ENCODE measurements at places on chromosomes 13 and 19.

DNA sequence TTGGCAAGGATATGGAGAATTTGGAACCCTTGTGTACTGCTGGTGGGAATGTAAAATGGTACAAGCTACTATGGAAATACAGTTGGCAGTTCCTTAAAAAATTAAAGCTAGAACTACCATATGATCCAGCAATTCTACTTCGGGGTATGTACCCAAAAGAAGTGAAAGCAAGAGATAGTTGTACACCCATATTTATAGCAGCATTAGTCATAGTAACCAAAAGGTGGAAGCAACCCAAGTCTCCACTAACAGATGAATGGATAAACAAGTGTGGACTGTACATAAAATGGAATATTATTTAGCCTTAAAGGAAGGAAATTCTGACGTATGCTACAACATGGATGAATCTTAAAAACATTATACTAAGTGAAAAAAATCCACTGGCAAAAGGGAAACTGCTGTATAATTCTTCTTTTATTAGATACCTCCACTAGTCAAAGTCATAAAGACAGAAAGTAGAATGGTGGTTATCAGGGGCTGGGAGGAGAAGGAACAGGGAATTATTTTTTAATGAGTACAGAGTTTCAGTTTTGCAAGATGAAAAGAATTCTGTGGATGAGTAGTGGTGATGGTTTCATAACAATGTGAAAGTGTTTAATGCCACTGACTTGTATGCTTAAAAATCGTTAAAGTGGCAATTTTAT is 141.6 kb downstream of the RXFP2 start:
- no peak for DNase-seq
- peaks cover 3% of the 10 kb centered on the region for H3K27me3 ChIP-seq
- H3K36me3 ChIP-seq = no peaks in the 10 kb centered on the region
- peaks cover 3% of the 10 kb centered on the region for H3K4me1 ChIP-seq

DNA sequence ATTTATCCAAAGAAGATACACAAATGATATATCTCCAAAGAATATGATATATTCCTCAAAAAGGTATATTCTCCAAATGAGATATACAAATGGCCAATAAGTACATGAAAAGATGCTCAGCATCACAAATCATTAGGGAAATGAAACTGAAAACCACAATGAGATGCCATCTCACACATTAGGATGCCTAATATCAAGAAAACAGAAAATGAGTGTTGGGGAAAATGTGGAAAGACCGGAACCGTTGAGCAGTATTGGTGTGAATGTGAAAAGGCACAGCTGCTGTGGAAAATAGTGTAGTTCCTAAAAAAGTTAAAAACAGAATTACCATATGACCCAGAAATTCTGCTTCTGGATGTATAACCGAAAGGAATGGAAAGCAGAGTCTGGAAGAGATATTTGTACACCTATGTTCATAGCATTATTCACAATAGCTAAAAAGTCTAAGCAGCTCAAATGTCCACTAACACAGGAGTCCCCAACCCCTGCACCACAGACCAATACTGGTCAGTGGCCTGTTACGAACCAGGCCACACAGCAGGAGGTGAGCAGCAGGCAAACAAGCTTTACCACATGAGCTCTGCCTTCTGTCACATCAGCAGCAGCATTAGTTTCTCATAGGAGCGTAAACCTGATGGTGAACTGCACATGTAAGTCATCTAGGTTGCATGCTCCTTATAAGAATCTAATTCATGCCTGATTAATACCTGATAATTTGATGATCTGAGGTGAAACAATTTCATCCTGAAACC is 291.9 kb downstream of the PCDH20 start:
- no peak overlapping the region for H3K27ac ChIP-seq
- no peaks in the 10 kb centered on the region for H3K4me1 ChIP-seq
- H3K27me3 ChIP-seq = no peaks in the 10 kb centered on the region
- H3K4me3 ChIP-seq = no peak overlapping the region
- DNase-seq = no peak
- no peaks in the 10 kb centered on the region for H3K36me3 ChIP-seq

DNA sequence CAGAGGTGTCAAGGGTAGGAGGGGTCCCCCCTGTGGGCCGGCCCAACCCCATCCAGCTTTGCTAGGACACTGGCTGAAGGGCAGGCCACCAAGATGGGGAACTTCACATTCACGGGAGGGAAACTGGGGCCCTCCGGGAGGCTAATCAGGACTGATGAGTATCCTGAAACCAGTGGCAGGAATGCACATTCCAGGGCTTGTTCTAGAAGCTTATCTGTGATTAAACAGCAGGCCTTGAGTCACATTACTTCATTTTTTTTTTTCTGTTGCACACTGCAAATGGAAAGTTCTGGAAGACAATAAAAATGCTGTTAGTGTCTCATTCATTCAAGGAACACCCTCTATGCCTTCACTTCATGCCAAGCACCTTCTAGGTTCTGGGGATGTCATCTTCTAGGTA is 15.5 kb upstream of the SIGLEC11 start:
- H3K27me3 ChIP-seq = no peaks in the 10 kb centered on the region
- no peak overlapping the region for H3K4me3 ChIP-seq
- H3K36me3 ChIP-seq = peaks cover 10% of the 10 kb centered on the region

- peaks cover 79% of the 10 kb centered on the region for H3K4me1 ChIP-seq
- H3K36me3 ChIP-seq = peaks cover 9% of the 10 kb centered on the region
- peak overlapping the region; percentile 83 for H3K27ac ChIP-seq
- no peak for DNase-seq
These were observed 13.2 kb downstream of the RASA3 start for GRCh38 chr13:114119196-114119595.
